ENCODE measurements at places on chromosomes 7 and 10.

GRCh38 chr7:117036053-117036669, 82.9 kb downstream of the ST7 start:
- DNase-seq: no peak

GRCh38 chr10:74957285-74957961, 131.0 kb downstream of the KAT6B start:
- DNase-seq: no peak

DNA sequence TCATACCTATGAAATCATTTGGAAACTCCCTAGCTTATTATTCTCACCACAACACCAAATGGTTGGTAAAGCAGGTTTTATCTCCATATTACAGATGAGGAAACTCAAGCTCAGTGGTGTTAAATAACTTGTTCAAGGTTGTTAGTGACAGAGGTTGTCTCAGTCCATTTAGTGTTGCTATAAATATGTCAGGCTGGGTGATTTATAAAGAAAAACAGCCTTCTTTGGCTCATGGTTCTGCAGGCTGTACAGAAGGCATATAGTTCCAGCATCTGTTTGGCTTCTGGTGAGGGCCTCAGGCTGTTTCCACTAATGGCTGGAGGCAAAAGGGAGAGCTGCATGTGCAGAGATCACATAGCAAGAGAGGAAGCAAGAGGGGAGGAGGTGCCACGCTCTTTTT, 96.6 kb downstream of the ZNF438 start:
- no peak for DNase-seq

- peak; percentile 84 for DNase-seq
These were observed 34.0 kb downstream of the DNAJB12 start for GRCh38 chr10:72320676-72321247.

DNA sequence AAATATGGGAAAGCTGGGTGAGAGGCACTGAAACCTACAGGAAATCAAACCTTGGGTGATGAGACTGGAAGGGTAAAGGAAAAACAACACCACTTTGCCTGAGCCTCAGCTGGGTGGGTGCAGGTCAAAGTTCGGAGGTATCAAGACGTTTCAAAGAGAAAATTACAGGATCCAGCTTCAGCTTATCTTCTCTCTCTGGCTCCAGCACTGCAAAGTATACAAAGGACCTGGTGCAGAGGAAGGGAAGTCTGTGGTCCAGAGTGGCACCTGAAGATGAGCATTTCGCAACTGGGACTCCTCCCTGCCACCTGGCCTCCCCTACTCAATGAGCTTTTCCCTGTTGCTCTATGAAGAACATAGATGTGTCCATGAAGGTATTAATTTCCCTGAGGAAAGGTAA, 6.4 kb upstream of the FXYD4 start:
- no peak for DNase-seq

GRCh38 chr10:30959836-30960210, 71.8 kb downstream of the ZNF438 start:
- DNase-seq: no peak

DNA sequence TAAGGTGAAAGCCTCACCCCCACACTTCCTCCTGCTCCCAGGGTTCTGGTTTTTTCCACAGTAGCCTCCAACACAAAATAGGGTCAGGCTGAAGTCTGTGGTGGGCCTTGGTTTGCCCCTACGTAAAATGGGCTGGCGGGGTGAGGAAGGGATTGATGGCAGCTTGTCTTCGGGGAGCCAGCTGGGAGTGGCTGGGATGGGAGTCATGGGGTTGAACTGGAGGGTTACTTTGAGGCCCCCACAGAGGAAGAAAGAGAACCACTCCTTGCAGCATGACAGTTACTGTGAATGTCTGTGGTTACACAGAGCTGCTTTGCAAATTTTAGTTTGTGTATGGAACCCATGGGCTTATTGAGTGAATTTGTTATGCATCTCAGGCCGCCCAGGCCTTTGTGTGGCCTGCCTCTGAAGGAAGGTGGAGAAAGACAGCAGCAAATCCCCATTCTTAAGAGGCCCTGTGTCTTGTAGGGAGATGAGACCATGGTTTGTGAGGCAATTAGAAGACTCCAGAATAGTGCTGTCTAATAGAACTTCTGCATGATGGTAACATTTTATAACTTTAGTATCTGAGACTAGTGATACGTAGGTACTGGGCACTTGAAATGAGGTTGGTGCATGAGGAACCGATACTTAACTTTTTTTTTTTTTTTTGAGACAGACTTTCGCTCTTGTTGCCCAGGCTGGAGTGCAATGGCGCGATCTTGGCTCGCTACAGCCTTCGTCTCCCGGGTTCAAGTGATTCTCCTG, 8.1 kb downstream of the TRIM8 start:
- peak; percentile 60 for DNase-seq

DNA sequence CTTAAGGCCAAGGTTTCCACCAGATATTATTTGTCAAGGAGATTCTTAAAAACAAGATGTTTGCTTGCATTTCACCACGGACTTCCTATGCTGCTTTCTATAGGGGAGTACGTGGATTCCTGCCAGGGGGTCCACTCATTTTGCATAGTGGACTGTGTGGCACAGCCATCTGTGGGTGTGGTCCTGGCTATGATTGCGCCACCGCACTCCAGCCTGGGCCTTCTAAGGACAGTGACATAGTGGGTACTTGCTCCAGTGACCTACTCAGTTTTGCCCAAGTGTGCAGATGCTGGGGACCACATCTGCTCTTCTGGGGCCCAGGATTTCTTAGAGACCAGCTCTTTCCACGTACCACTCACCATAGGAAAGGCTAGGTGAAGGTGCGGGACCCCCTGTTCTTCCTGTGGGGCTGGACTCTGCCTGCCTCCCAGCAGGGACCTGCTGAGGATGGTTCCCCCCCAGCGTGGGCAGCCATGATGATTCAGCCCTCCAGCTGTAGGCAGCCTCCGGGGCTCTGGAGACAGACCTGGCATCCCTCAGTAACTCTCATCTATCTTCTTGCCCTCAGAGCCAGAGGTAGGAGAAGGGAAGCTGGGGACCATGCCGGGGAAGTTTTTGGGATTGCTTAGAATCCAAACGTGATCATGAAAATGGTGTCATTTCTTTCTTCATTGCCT, 42.9 kb downstream of the HK1 start:
- no peak for DNase-seq

- no peak for DNase-seq
These were observed 479.3 kb downstream of the GLRX3 start for GRCh38 chr10:130615457-130615856.

DNA sequence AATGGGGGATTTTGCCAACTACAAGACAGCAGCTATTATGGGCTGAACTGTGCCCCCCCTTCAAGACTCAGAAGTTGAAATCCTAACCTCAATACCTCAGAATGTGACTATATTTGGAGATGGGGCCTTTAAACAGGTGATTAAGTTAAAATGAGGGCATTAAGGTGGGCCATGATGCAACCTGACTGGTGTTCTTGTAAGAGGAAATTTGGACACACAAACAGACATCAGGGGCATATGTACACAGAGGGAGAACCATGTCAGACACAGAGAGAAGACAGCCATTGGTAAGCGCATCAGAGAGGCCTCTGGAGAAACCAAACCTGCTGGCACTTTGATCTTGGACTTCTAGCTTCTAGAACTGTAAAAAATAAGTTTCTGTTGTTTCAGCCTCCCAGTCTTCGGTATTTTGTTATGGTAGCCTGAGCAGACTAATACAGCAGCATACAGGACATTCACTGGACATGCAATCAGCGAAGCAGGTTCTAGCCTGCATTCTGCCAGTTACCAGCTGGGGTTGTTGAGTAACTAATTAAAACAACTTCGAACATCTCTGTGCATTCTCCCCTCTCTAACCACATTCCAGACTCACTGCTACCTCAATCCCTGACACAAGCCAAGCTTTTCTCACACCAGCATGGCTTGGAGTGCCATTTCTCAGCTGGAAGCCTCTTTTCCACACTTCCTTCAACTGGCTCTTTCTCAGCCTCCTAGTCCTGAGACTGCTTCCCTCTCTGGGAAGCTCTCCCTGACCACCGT, 141.4 kb downstream of the DOCK4 start:
- no peak for DNase-seq

DNA sequence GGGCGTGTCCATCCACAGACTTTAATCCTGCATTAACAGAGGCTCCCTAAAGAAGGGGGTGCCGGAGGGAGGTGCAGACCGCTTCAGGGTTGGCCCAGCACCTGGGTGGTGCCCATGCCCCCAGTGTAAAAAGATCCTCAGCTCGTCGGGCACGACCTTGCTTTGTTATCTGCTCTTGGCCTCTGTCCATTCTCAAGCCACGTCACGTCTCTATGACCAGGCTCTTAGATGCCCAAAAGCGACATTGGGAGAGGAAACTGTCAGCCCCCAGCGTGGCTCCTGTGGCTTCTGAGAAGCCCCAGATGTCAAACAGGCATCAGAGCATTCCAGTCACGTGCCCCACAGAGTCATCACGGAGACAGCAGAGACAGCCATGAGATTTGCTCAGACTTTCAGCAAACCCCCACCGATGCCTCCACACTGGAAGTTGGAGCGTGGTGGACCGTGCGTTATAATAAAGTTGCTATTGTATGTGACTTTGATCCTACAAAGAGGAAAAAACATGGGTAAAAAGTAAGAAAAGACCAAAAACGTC, 55.5 kb downstream of the PTPRN2 start:
- no peak for DNase-seq

- DNase-seq: no peak
These were observed 190.8 kb downstream of the GFRA1 start for GRCh38 chr10:116082206-116082605.

- DNase-seq: peak; percentile 30
These were observed 354.8 kb downstream of the CXCL12 start for GRCh38 chr10:44030132-44030531.

- DNase-seq: no peak
These were observed 124.4 kb upstream of the RNF32 start for GRCh38 chr7:156515911-156516790.

GRCh38 chr7:149289856-149290255, 27.9 kb downstream of the ZNF783 start:
- DNase-seq: no peak

DNA sequence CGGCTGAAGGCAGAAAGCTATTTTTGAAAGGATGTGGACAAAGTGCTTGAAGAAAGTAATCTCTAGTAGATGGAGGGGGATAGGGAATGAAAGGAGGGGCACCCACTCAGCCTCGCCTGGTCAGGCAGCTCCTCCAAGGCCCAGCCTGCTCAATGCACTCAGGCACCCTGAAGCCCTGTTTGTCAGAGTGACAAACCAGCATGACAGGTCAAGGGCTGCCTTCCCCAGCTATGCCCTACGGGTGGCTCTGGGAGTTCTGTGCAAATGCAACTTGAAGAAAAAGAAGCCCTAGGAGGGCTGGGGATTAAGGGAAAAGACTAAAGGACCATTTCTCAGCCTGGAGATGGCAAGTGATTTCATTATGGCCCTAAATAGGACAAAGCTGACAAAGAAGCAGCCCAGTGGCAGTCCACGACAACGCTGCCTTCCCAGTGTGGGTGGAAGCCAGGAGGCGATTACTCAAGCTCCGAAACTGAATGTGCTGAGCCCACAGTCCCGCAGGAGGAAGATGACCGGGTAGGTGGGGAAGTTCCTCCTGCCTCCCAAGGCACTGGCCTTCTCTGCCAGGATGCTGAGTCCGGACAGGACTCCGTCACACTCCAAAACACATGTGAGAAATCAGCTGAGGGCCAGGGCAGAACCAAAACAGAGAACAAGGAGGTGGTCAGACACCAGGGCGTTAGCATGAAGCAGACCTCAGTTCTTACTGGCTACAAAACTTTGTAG, 16.3 kb downstream of the LIPA start:
- DNase-seq: no peak

- DNase-seq: no peak
These were observed 60.3 kb downstream of the COBL start for GRCh38 chr7:51256209-51256781.

DNA sequence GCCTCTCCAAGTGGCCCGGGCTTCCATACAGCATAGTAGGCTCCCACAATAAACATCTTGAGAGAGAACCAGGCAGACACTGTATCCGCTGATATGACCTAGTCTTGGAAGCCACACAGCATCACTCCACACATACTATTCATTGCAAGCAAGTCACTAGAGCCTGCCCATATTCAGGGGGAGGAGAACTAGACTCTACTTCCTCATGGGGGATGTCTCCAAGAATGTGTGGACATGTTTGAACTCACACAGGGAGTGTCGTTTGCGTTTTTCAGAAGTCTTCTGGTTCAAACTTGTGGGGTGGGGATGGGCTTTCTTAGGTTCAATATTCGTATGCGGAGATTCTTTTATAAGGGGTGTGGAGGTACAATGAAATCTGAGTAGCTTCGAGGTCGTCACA, 232.6 kb upstream of the HABP2 start:
- DNase-seq: no peak

DNA sequence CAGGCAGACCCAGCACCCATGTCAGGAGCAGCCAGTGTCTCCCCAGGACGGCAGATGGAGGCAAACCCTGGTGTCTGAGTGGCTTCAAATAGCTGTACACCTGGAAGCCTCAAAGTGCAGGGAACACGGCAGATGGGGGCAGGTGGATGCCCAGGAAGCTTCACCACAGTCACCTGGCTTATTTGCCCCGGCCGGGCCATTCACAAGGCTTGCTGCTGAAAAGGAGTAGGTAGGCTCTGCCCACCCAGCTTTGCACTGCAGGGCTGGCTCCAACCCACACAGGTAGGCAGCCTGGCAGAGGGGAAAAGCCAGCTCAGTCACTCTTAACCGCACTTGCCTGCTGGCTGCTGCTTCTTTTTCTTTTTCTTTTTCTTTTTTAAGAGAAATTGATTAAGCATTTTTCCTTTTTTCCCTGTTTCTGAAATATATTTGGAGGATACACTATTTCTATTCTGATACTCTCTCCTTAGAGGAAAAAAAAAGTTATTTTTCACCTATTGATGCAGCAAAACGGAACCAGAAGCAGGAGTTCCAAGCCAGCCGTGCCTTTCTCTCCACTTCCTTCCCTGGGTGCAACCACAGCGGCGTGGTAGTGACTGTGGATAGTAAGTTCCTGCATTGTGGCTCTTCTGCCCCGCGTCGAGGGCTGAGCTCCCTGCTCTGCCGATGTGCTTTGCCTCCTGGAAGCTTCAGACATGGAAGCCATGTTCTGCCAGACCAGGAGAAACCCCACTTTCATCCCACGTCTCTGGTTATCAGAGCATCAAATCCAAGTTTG, 118.3 kb downstream of the KLF6 start:
- DNase-seq: no peak

DNA sequence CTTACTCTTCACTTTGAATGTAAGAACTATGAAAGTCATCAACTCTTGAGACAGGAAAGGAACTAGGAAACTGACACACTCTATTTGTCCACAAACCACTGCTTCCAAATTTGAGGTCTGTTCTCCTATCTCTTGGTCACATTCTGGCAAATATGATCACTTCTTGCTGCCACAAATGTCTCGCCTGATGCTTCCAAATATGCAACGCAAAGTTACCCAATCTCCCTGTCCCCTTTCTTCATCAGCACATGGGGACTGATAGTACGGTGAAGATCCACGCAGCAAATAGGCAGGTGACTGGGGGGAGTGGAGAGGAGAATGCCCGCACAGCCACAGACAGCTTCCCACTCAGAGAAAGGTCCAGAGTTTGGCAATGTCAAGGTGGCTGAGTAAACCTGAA, 92.6 kb upstream of the TCF7L2 start:
- no peak for DNase-seq

- DNase-seq: no peak
These were observed 50.1 kb upstream of the SRPK2 start for GRCh38 chr7:105438847-105439173.
